ENCODE measurements at places on chromosomes 2 and 18. TPM values are rescaled to one million over a fixed set of nuclear protein-coding genes. Genes with fewer than 3 reads are reported as not detected.

Gene XRCC5
- 189 TPM for total RNA-seq

Gene ALPG
- total RNA-seq, result not detected

Gene B4GALT6
- 8.4 TPM for total RNA-seq

Gene PRSS56
- total RNA-seq, result not detected

DNA sequence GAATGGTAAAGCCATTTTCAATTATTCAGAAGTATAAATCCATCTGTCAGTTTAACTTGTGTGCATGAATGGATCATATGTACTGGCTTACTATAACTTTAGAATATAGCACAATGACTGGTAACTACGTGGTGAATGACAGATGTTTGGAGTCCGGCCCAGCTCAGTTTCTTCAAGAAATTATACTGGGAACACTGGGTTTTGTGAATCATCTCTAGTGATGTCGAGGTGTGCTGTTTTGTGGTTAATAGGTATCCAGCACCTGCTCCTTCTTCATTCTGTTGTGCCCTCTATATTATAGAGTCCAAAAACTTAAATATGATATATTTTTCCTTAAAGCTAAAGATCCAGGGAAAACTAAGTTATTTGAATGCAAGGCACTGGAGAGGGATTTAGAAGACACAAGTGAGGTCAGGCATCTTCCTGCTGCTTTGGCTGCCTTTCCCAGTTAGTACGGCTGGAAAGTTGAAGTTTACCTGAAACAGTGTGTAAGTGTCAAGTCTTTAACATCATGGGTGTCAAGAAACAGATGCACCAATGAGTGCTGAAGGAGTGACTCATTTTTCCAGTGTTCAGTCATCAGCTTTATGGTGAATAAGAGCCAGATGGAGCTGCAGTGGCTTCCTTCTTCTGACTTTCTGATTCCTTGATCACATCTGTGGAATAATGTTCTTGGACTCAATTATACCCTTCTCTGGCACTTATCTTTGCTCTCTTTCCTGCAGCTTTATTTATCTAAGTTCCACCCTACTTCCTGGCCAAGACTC is 1079.5 kb upstream of the CELF4 start:
- no peak for DNase-seq

- DNase-seq, result no peak
These were observed 745.0 kb downstream of the CBLN2 start for GRCh38 chr18:71798986-71799673.

All from aorta (tissue), 5 donors.